Right lobe of liver (tissue), 6 donors: ENCODE measurements at places on chromosomes 5 and 9. TPM values are rescaled to one million over a fixed set of nuclear protein-coding genes. Genes with fewer than 3 reads are reported as not detected.

MYORG gene
- 27.1 TPM for total RNA-seq

GRCh38 chr9:78439190-78439865, 142.4 kb downstream of the PSAT1 start:
- H3K27me3 ChIP-seq: no peaks in the 10 kb centered on the region
- H3K4me1 ChIP-seq: no peaks in the 10 kb centered on the region
- peak; percentile 79 for DNase-seq
- H3K36me3 ChIP-seq: no peaks in the 10 kb centered on the region
- H3K4me3 ChIP-seq: no peak overlapping the region
- H3K27ac ChIP-seq: no peak overlapping the region

DNA sequence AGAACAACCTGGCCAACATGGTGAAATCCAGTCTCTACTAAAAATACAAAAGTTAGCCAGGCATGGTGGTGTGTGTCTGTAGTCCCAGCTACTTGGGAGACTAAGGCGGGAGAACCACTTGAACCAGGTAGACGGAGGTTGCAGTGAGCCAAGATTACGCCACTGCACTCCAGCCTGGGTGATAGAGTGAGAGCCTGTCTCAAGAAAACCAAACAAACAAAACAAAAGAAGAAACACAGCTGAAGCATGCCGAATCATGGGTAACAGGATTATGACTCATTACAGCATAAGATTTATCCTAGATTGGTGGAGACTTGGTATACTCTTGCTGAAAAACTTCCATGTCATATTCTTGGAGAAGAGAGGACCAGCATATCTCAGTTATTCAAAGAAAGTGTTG, 236.7 kb upstream of the CCNH start:
- H3K27ac ChIP-seq: no peak overlapping the region
- DNase-seq: no peak
- H3K4me1 ChIP-seq: no peaks in the 10 kb centered on the region
- no peaks in the 10 kb centered on the region for H3K36me3 ChIP-seq

DNA sequence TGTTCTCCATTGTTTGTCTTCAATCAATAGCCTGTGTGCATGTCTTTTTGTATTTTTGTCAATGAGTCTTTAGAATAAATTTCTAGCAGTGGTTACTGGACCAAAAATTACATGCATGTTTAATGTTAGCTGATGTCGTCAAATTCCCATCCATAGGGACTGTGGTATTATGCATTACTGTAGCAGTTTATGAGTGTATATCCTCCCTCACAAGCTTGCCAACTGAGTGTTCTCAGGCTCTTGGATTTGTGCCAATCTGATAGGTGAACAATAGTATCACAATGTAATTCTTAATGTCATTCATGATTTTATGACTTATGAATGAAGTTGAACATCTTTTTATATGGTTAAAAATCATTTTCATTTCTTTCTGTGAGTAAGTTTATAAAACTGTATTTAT, 13.0 kb downstream of the SNX24 start:
- no peaks in the 10 kb centered on the region for H3K36me3 ChIP-seq
- H3K4me1 ChIP-seq: peaks cover 2% of the 10 kb centered on the region
- no peaks in the 10 kb centered on the region for H3K27me3 ChIP-seq
- H3K4me3 ChIP-seq: no peak overlapping the region

GRCh38 chr5:2289380-2289779, 406.7 kb upstream of the IRX4 start:
- no peaks in the 10 kb centered on the region for H3K4me1 ChIP-seq
- no peak for DNase-seq
- H3K27me3 ChIP-seq: no peaks in the 10 kb centered on the region
- H3K4me3 ChIP-seq: no peak overlapping the region
- H3K27ac ChIP-seq: no peak overlapping the region
- no peaks in the 10 kb centered on the region for H3K36me3 ChIP-seq

SLC6A7 gene
- total RNA-seq: not detected

HDAC3 gene
- 26.2 TPM for total RNA-seq

DNA sequence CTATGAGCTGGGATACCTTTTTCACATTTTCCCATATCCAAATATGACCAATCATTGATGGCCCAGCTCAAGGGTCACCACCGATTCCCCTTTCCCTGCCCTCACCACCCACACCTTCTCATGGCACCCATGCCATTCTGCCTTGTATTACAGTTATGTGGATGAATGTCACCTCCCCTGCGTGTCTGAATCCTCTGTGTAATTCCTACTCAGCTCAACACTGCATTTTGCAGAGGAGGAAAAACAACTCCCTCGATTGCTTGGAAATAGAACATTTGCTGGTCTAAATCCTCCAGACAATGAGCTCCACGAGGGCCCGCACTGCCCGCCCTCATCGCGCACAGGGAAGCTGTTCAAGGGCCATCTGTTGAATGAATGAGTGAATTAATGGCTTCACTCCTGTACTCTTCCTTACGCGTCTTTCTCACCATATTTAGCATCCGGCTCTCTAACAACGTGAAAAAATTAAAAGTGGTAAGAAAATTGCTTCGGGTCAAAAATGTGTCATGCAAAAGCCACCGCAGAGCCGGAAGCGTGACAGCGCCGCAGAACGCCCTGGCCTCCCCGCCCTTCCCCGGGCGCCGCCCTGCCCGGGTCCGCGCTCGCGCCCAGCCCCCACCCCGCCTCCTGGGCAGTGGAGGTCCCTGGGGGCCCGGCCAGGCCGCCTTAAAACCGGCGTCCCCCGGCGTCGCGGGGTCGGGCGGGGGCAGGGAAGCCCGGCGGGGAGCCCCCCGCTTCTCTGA, 704 bp downstream of the SUSD1 start:
- DNase-seq: peak; percentile 72
- H3K4me3 ChIP-seq: peak overlapping the region; percentile 65
- H3K36me3 ChIP-seq: no peaks in the 10 kb centered on the region
- no peaks in the 10 kb centered on the region for H3K27me3 ChIP-seq

GRCh38 chr9:133134388-133135145, 13.5 kb upstream of the RALGDS start:
- no peaks in the 10 kb centered on the region for H3K27me3 ChIP-seq
- H3K36me3 ChIP-seq: no peaks in the 10 kb centered on the region
- peaks cover 24% of the 10 kb centered on the region for H3K4me1 ChIP-seq
- peak; percentile 46 for DNase-seq
- H3K27ac ChIP-seq: peak overlapping the region; percentile 17

DNA sequence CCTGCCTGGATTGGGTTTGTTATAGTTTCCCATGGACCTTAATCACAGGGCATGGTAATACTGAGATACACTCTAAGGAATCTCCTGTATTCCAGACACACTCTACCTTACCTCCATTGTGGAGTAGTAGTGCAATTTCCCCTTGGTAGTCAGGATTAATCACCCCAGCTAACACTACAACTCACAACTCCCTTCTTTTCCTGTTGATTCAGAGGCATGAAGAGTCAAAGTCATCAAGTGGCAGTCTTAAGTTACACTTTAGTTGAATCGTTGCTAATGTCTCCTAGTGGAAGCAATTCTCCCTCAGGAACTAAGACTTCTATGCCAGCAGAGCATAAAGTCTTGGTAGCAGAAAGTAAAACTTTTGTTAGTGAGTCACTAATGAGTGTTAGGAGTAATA, 122.7 kb upstream of the APC start:
- DNase-seq: no peak
- no peaks in the 10 kb centered on the region for H3K4me1 ChIP-seq
- H3K36me3 ChIP-seq: no peaks in the 10 kb centered on the region
- H3K27ac ChIP-seq: no peak overlapping the region
- H3K4me3 ChIP-seq: no peak overlapping the region

DNA sequence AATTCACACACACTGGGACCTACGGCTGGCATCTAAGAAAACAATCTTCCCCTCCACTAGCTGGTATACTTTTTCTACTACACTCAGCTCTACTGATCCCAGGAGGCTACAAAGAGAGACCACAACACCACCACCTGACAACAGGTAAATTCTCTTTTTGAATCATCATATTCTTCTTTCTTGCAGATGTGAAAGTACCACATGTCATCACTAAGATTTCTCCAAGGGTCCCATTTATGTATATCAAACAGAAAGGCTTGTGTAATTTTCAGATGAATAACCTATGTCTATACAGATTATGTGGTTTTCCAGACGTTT, 25.1 kb downstream of the PUM3 start:
- no peaks in the 10 kb centered on the region for H3K27me3 ChIP-seq
- H3K4me3 ChIP-seq: no peak overlapping the region
- DNase-seq: no peak
- H3K4me1 ChIP-seq: no peaks in the 10 kb centered on the region
- no peak overlapping the region for H3K27ac ChIP-seq

DNA sequence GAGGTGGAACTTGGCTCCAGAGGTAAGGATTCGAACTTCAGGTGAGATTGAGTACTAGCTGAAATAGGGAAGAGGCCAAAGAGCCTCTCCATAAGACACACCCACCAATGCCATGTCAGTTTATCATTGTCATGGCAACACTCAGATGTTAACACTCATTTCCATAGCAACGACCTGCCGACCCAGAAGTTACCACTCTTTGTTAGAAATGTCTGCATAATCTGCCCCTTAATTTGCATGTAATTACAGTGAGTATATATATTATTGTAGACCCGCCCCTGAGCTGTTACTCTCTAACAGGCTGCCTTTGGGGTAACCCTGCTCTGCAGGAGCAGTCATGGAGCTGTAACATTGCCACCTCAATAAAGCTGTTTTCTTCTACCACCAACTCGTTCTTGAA, 10.2 kb upstream of the NTRK2 start:
- H3K27me3 ChIP-seq: no peaks in the 10 kb centered on the region
- no peak overlapping the region for H3K27ac ChIP-seq
- H3K36me3 ChIP-seq: no peaks in the 10 kb centered on the region

DNA sequence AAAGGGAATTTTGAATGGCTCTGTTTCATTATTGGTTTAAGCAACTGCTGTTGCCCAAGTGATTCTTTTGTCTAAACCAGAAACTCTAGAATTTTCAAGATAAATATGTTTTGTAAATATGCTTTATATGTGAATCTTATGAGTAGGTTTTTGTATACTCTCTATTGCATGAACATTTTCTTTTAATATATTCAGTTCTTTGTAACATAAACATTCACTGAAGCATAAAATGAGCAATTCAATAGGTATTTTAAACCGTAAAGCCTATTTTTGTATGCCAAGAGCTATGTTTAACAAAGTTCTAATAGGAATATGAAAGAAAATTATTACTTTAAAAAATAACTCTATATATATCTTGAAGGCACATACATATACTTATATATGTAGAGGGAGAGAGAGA, 293.1 kb downstream of the PSAT1 start:
- DNase-seq: no peak
- no peaks in the 10 kb centered on the region for H3K27me3 ChIP-seq
- H3K4me3 ChIP-seq: no peak overlapping the region
- H3K36me3 ChIP-seq: no peaks in the 10 kb centered on the region

GRCh38 chr5:5511904-5512416, 89.5 kb downstream of the ICE1 start:
- no peaks in the 10 kb centered on the region for H3K27me3 ChIP-seq
- H3K4me3 ChIP-seq: no peak overlapping the region
- H3K36me3 ChIP-seq: no peaks in the 10 kb centered on the region
- no peaks in the 10 kb centered on the region for H3K4me1 ChIP-seq
- DNase-seq: no peak

GABRP gene
- total RNA-seq: 0.64 TPM

- H3K4me1 ChIP-seq: no peaks in the 10 kb centered on the region
- no peaks in the 10 kb centered on the region for H3K27me3 ChIP-seq
Measured at GRCh38 chr5:158873104-158873503, 226.6 kb downstream of the EBF1 start.

- no peaks in the 10 kb centered on the region for H3K27me3 ChIP-seq
- H3K27ac ChIP-seq: no peak overlapping the region
- H3K4me3 ChIP-seq: no peak overlapping the region
- H3K4me1 ChIP-seq: no peaks in the 10 kb centered on the region
- H3K36me3 ChIP-seq: no peaks in the 10 kb centered on the region
- DNase-seq: no peak
Measured at GRCh38 chr5:177327539-177328522, 16.1 kb upstream of the MXD3 start.

- H3K4me1 ChIP-seq: no peaks in the 10 kb centered on the region
- H3K27me3 ChIP-seq: no peaks in the 10 kb centered on the region
- DNase-seq: no peak
- no peak overlapping the region for H3K4me3 ChIP-seq
- H3K36me3 ChIP-seq: no peaks in the 10 kb centered on the region
Measured at GRCh38 chr5:14669975-14670374, 5.5 kb downstream of the OTULIN start.

- no peaks in the 10 kb centered on the region for H3K36me3 ChIP-seq
- peak; percentile 51 for DNase-seq
- H3K27me3 ChIP-seq: no peaks in the 10 kb centered on the region
Measured at GRCh38 chr9:764105-764524, 77.4 kb upstream of the DMRT1 start.

GRCh38 chr5:28967848-28968247, 1929.5 kb upstream of the CDH9 start:
- no peak overlapping the region for H3K27ac ChIP-seq
- no peaks in the 10 kb centered on the region for H3K4me1 ChIP-seq
- H3K4me3 ChIP-seq: no peak overlapping the region
- no peak for DNase-seq
- H3K36me3 ChIP-seq: no peaks in the 10 kb centered on the region

DNA sequence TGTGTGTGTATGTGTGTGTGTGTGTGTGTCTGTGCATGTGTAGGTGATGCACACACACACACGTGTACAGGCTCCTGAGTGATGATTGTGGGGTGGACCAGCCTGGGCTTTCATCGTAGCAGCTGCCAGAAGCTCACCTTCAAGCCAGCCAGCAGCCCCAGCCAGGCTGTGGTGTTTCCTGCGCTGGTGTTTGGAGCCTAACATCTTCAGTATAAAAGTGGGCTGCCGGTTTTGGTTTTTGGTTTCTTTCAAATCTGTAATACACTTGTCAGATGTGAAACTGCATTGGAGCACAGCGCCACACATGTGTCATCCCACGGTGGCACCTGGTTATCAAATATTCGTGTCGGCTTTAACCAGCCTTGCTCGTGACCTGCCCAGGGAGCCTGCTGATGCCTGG, 114.2 kb downstream of the OLFM1 start:
- H3K27me3 ChIP-seq: no peaks in the 10 kb centered on the region
- no peaks in the 10 kb centered on the region for H3K36me3 ChIP-seq
- no peaks in the 10 kb centered on the region for H3K4me1 ChIP-seq
- H3K4me3 ChIP-seq: no peak overlapping the region

PCDHGB3 gene
- 1.4 TPM for total RNA-seq

GRCh38 chr9:16642421-16643109, 227.9 kb downstream of the BNC2 start:
- no peak overlapping the region for H3K4me3 ChIP-seq

DNA sequence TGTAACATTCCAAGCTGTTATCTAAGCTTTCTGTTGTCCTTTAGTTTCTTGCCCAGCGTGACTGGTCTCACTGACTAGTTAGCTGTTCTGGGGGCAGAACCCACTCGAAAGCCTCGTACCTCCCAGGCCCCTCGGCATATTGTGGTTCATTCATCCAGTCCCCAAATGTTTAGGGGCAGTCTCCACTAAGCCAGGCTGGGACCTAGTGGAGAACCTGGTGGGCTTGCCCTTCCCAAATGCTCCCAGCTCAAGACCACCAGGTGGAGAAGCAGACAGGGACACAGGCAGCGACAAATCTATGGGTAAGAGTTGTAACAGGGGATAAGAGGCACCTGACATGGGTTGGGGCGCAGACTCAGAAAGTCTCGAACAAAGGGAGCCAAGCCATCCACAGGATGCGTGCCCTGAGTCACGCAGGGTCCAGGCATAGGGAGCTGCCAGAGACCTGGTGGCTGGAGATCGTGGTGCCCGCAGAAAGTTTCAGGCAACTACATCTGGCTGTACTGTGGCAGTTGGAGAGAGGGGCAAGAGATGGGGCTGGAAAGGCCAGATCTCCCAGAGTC, 851 bp upstream of the EEIG1 start:
- peak overlapping the region; percentile 80 for H3K27ac ChIP-seq
- no peak for DNase-seq
- peak overlapping the region; percentile 54 for H3K4me3 ChIP-seq
- H3K27me3 ChIP-seq: no peaks in the 10 kb centered on the region
- no peaks in the 10 kb centered on the region for H3K4me1 ChIP-seq

BRD8 gene
- 19.6 TPM for total RNA-seq

CCNO gene
- 0.75 TPM for total RNA-seq
